ENCODE measurements at places on chromosomes 4 and X.
A peak's percentile ranks its signal among the peaks of the same experiment; 100 is the strongest.

GRCh38 chr4:184664445-184665210 lies 15.1 kb downstream of the PRIMPOL start:
- H3K4me1 ChIP-seq = no peaks in the 10 kb centered on the region
- H3K27me3 ChIP-seq = no peaks in the 10 kb centered on the region
- H3K27ac ChIP-seq = no peak overlapping the region
- DNase-seq = no peak
- no peaks in the 10 kb centered on the region for H3K36me3 ChIP-seq

- no peak overlapping the region for H3K27ac ChIP-seq
- H3K27me3 ChIP-seq = no peaks in the 10 kb centered on the region
- H3K36me3 ChIP-seq = no peaks in the 10 kb centered on the region
- DNase-seq = no peak
Measured at GRCh38 chrX:5976332-5976731, 252.3 kb downstream of the NLGN4X start.

DNA sequence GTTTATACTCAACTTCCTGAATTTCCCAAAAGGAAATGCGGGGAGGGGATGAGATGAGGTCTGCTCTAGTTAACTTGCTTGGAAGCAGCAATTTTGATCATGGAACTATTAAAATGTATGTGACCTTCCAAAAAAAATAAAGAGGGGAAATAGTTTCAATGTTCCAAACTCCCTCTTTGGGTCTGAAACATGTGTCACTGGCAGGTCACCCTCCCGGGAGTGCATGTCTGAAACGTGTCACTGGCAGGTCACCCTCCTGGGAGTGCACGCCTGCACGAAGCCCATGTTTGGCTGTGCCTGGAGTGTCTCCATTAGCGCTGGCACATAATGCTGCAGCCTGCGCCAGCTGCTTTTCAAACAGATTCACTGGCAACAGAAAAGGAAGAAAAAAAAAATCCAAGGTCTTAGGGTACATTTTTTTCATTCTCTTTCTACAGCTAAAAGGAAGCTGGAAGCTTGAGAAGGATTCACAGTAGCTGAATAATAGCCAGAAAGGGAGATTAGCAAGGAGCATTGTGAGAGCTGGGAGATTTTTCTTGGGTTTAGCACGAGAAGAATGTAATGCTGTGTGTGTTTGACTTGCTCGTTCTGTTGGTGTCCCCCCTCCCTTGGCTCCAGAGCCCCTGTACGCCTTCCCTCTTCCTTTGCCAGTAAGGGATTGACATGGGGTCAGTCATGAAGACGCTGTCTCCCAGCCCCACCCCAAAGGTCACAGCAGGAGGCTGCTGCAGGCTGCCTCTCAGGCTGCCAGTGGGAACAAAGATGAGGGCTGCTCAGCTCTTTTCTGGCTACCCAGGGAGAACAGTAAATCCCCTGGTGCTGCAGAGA lies 39.2 kb upstream of the TLR3 start:
- H3K4me3 ChIP-seq = no peak overlapping the region
- H3K27ac ChIP-seq = peak overlapping the region; percentile 73
- no peaks in the 10 kb centered on the region for H3K36me3 ChIP-seq

DNA sequence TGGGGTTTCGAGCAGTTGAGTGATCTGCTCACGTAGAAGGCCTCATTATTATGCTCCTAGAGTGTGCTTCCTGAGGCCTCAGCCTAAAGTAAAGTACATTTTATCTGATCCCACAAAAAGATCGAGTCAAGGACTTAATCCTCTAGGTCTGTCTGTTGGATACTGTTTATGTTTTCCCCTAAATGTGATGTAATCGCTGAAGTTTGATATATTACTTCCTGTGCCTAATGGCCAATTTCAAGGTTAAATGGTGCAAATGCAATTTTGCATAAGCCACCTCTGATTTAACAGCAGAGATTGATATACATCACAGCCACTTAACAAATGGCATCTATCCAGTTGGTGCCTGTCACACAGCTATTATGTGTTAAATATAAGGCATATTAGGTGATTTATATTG lies 19.4 kb upstream of the SERTM2 start:
- H3K4me1 ChIP-seq = no peaks in the 10 kb centered on the region
- no peaks in the 10 kb centered on the region for H3K27me3 ChIP-seq
- no peak overlapping the region for H3K27ac ChIP-seq
- no peak overlapping the region for H3K4me3 ChIP-seq

DNA sequence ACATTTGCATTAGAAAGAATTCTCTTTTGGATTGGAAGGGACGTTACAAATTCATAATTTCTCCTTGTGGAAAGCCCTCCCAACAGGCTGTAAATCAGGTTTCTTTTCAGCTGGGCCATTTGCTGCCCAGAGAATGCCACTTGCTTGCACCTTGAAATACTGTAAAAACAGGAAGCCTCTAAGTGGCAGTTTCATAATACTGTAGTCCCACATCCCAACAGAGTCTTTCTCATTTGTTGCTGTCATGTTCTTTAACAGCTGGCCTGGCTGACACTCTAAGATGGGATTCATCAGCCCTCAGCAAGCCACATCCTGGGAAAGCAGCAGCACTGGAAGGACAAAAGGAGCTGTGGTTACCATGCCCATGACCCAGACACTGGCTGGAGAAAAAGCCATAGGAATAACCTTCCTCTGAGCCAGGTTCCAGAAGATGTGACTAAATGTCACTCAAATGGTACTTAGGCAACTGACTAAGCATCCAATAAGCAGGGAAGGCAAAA lies 221.9 kb upstream of the MBNL3 start:
- H3K27me3 ChIP-seq = no peaks in the 10 kb centered on the region
- no peaks in the 10 kb centered on the region for H3K4me1 ChIP-seq
- no peak for DNase-seq

DNA sequence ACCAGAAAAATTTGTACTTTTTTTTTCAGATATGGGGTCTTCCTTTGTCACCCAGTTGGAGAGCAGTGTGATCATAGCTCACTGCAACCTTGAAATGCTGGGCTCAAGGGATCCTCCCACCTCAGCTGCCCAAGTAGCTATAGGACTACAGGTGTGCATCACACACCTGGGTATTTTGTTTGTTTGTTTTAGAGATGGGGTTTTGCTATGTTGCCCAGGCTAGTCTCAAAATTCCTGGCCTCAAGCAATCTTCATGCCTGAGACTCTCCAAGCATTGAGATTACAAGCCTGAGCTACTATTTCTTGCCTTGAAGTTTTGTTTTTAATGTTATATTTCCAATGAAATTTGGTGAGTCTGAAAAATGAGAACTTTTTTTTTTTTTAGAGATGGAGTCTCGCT lies 847.8 kb downstream of the TRIML1 start:
- no peak for DNase-seq
- H3K27ac ChIP-seq = no peak overlapping the region
- no peaks in the 10 kb centered on the region for H3K4me1 ChIP-seq
- no peaks in the 10 kb centered on the region for H3K27me3 ChIP-seq

- no peaks in the 10 kb centered on the region for H3K36me3 ChIP-seq
- no peaks in the 10 kb centered on the region for H3K27me3 ChIP-seq
- no peaks in the 10 kb centered on the region for H3K4me1 ChIP-seq
- no peak overlapping the region for H3K27ac ChIP-seq
- no peak overlapping the region for H3K4me3 ChIP-seq
Measured at GRCh38 chr4:10743357-10743756, 58.8 kb upstream of the CLNK start.

- no peaks in the 10 kb centered on the region for H3K4me1 ChIP-seq
- no peaks in the 10 kb centered on the region for H3K27me3 ChIP-seq
- no peak overlapping the region for H3K4me3 ChIP-seq
- DNase-seq = no peak
- H3K36me3 ChIP-seq = no peaks in the 10 kb centered on the region
Measured at GRCh38 chr4:16250661-16251365, 24.5 kb upstream of the TAPT1 start.

GRCh38 chr4:136928957-136929411 lies 603.3 kb downstream of the PCDH18 start:
- no peak overlapping the region for H3K27ac ChIP-seq
- no peaks in the 10 kb centered on the region for H3K36me3 ChIP-seq
- DNase-seq = no peak
- no peak overlapping the region for H3K4me3 ChIP-seq
- no peaks in the 10 kb centered on the region for H3K4me1 ChIP-seq
- H3K27me3 ChIP-seq = no peaks in the 10 kb centered on the region

GRCh38 chr4:136742333-136742732 lies 790.0 kb downstream of the PCDH18 start:
- no peak overlapping the region for H3K4me3 ChIP-seq
- no peak for DNase-seq
- H3K4me1 ChIP-seq = no peaks in the 10 kb centered on the region
- H3K27ac ChIP-seq = no peak overlapping the region
- no peaks in the 10 kb centered on the region for H3K27me3 ChIP-seq

DNA sequence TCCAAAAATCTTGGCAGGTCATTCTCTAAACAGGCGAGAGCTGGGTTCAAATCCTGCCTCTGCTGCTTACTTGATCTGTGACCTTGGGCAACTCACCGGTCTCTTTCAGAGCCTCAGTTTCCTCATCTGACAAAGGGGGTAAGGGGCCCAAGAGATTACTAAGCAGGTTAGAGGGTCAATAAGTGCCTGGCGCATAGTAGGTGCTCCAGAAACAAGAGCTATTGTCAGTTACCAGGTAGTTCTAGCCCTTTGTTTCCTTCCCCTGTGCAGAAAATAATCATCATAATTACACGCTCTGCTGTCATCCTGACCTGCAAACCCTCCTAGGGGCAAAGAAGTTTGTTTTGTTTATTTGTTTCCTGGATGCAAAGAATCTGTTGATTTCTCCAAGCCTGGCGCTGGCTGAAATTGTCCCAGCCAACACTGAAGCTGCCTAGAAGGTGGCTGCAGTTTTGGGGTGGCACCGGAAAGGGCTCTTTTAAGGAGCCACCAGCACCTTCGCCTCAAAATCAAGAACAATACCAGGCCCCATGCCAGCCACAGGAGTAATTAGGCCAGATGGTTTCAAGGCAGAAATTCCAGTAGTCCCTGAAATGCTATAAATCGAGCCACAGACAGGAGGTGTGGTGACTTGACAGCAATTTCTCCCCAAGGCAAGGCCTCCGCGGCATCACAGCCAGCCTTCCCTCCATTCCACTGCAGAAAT lies 10.2 kb upstream of the KIAA0232 start:
- DNase-seq = peak; percentile 66
- H3K27me3 ChIP-seq = no peaks in the 10 kb centered on the region
- no peaks in the 10 kb centered on the region for H3K36me3 ChIP-seq
- H3K4me3 ChIP-seq = no peak overlapping the region

- DNase-seq = no peak
- H3K27me3 ChIP-seq = no peaks in the 10 kb centered on the region
- H3K36me3 ChIP-seq = no peaks in the 10 kb centered on the region
- no peak overlapping the region for H3K4me3 ChIP-seq
Measured at GRCh38 chrX:78527818-78528217, 131.3 kb downstream of the RTL3 start.

- H3K27ac ChIP-seq = no peak overlapping the region
- no peaks in the 10 kb centered on the region for H3K27me3 ChIP-seq
- no peaks in the 10 kb centered on the region for H3K36me3 ChIP-seq
Measured at GRCh38 chr4:173121076-173121561, 47.5 kb upstream of the GALNT7 start.

GRCh38 chrX:68913249-68913547 lies 84.4 kb downstream of the EFNB1 start:
- no peak for DNase-seq
- no peak overlapping the region for H3K27ac ChIP-seq
- H3K27me3 ChIP-seq = no peaks in the 10 kb centered on the region
- no peak overlapping the region for H3K4me3 ChIP-seq
- no peaks in the 10 kb centered on the region for H3K4me1 ChIP-seq

- H3K27ac ChIP-seq = no peak overlapping the region
- H3K4me3 ChIP-seq = no peak overlapping the region
- no peak for DNase-seq
- no peaks in the 10 kb centered on the region for H3K36me3 ChIP-seq
- no peaks in the 10 kb centered on the region for H3K27me3 ChIP-seq
Measured at GRCh38 chrX:44244008-44244407, 99.5 kb downstream of the EFHC2 start.

- H3K27me3 ChIP-seq = no peaks in the 10 kb centered on the region
- H3K4me1 ChIP-seq = no peaks in the 10 kb centered on the region
- no peak overlapping the region for H3K27ac ChIP-seq
- DNase-seq = no peak
Measured at GRCh38 chrX:122203399-122203798, 980.7 kb upstream of the GRIA3 start.

DNA sequence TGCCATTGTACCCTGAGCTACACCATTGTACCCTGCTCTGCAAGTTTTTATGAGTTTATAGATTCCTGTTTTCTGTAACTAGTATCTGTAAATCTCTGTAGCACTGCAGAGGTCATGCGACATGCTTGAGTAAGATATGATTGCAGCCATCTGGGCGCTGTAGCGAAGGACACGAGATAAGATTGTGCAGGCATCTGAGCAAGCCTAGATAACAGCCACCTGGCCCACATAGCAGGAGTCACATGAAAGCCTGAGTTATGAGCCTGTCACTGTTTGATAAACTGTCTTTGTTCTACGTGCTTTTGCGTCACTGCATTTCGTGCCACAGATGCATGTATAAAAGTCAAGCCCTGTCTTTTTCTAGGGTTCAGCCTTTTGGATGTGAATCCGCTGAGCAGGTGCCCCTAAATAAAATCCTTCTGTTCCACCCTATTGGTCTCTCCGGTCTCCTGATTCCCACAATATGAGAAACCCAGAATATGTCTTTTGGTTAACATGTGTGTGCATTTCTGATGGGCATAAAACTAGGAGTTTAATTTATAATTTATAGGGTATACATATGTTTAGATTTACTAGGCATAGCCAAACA lies 327.6 kb upstream of the MAOA start:
- no peaks in the 10 kb centered on the region for H3K27me3 ChIP-seq
- H3K4me3 ChIP-seq = no peak overlapping the region
- H3K27ac ChIP-seq = no peak overlapping the region
- DNase-seq = no peak
- H3K36me3 ChIP-seq = no peaks in the 10 kb centered on the region

GRCh38 chr4:75036046-75036830 lies 103.3 kb downstream of the PARM1 start:
- no peak overlapping the region for H3K4me3 ChIP-seq
- no peak for DNase-seq
- no peaks in the 10 kb centered on the region for H3K4me1 ChIP-seq
- no peaks in the 10 kb centered on the region for H3K27me3 ChIP-seq

GRCh38 chr4:8181119-8181518 lies 18.0 kb upstream of the SH3TC1 start:
- H3K27ac ChIP-seq = no peak overlapping the region
- H3K4me3 ChIP-seq = no peak overlapping the region
- no peaks in the 10 kb centered on the region for H3K36me3 ChIP-seq
- H3K4me1 ChIP-seq = peaks cover 14% of the 10 kb centered on the region
- DNase-seq = no peak

DNA sequence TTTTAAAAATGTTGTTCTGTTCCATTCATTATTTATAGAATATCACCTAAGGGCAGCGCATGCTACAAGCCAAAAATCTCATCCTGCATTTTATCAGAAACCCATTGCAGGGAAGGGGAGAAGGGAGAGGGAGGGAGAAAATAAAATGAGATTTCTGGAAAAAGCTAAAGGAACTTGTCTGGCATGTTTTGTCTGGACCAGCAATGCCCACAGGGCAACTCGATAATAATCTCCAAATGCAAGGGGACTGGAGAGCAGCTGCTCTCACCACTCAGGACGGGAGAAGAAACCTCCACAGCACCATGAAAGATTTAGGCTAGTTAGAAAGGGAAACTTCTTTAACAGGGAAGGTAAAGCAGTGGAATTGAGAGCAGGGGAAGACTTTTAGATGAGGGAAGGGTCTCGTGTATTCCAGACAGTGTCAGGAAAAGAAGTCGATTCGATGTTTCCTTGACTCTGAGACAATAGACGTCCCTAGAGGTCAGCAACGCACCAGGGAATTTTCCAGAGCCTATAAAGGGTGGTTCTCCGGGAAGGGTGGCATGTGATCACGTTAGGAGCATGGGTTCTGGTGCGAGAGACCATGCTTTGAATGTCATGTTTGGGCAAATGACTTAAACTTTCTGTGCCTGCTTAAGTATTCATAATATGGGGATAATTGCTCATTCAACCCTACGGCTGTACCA lies 132.2 kb upstream of the NDP start:
- H3K4me3 ChIP-seq = no peak overlapping the region
- H3K36me3 ChIP-seq = no peaks in the 10 kb centered on the region
- H3K4me1 ChIP-seq = no peaks in the 10 kb centered on the region
- no peaks in the 10 kb centered on the region for H3K27me3 ChIP-seq
- no peak overlapping the region for H3K27ac ChIP-seq
